ENCODE measurements at places on chromosomes 13 and 19.
A peak's percentile ranks its signal among the peaks of the same experiment; 100 is the strongest.

DNA sequence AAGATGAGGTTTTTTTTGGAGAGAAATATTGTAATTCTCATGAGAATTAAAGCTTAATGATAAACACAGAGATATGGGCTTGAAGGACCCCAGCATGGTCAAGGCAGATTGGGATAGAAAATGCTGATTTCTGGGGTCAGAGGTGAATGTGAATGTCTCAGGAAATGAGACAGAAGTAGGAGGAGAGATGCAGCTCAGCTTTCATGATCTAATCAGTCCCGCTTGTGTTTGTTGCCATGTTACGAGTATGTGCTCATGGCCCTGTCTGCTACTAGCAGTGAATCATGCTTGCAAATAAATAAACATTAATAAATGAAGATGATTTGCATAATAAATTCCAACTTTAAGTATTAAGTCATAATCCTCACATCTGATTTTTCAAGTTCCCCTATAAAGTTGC, 23.0 kb upstream of the NDFIP2 start:
- DNase-seq, result no peak

- peak; percentile 45 for DNase-seq
These were observed 4.4 kb upstream of the KCNN4 start for GRCh38 chr19:43784981-43785808.

- DNase-seq, result no peak
These were observed 3.5 kb downstream of the KLF2 start for GRCh38 chr19:16327911-16328823.

GRCh38 chr19:45409557-45409920, 3.1 kb downstream of the POLR1G start:
- DNase-seq, result no peak

GRCh38 chr13:30172593-30173302, 134.6 kb downstream of the KATNAL1 start:
- DNase-seq, result no peak

GRCh38 chr19:43501661-43502418, 2.7 kb downstream of the PHLDB3 start:
- no peak for DNase-seq

DNA sequence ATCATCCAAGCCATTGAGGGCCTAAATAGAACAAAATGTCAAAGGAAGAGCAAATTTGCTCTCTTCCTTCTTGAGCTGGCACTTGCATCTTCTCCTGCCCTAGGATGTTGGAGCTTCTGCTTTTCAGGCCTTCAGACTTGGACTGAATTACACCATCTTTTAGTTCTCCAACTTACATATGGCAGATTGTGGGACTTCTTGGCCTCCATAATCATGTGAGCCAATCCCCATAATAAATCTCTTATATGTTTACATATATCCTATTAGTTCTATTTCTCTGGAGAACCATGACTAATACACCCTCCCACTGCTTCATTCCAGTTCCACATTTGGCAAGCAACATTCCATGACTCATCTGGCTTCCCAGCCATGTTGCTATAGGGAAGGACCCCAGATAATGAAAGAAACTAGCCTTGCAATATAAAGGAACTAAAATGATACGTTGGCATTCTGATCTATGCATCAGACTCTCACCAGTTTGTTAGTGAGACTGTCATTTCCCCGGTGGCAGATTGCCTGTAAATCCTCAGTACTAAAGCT, 11.0 kb upstream of the ACOD1 start:
- no peak for DNase-seq

Measured in stimulated activated CD4-positive, alpha-beta T cell treated with anti-CD3 and anti-CD28 coated beads, Interleukin-2, amount 100 ng/mL, for 48 hours (primary cell).